SIG-M5 (cell line): ENCODE measurements at places on chromosomes 12 and 14.

DNA sequence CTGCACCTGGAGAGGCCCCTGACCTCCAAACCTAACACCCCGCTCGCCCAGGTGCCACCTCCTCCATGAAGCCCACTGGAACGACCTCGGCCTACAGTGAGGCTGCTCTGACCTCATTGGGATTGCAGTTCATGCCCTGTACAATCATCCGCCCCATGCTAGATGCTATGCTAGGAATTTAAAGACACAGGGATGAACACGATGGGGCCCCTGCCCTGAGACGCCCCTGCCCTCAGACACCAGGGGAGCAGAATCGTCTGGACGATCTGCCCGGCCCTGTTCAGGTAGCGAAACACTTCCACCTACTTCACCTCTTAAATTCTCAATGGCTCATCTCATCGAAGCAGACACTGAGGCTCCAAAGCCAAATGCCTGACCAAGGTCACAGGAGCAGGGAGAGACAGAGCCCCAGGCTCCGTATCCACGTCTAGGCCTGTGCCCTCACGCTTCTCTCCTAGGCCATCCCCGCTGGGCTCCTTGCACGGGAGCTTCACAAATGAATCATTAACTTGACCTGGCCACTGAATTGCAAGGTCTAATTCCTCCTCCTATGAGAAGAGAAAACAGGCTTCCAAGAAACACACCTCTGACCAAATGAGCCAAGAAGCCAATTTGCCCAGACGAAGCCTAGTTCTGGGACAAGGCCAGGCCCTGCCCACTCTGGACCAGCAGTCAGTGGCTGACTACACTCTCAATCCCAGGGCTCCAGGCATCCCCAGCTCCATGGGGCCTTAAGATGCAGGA lies 35.2 kb downstream of the SCARB1 start:
- DNase-seq = no peak

DNA sequence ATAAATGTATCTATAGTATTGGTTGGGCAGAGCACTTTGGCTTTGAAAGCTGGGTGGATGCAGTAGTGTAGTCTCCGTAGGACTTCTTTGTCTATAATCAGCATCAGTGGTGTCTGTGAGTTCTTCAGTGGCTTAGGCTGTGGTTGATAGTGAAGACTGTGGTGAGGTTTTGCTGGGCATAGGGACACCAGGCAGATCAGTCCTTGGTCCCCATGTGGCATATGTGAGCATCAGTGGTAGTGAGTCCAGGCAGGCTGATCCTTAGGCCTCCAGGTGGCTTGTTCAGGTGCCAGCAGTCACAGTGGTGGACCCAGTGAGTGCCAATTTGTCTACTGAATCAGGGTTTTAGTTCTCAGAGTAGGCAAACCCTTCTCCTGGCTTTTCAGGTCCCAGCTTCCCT lies 70.4 kb downstream of the CAND1 start:
- DNase-seq = no peak

- no peak for DNase-seq
These were observed 398.0 kb upstream of the FAR2 start for GRCh38 chr12:28750946-28751685.

GRCh38 chr12:88503281-88503703 lies 77.0 kb downstream of the KITLG start:
- DNase-seq = no peak

DNA sequence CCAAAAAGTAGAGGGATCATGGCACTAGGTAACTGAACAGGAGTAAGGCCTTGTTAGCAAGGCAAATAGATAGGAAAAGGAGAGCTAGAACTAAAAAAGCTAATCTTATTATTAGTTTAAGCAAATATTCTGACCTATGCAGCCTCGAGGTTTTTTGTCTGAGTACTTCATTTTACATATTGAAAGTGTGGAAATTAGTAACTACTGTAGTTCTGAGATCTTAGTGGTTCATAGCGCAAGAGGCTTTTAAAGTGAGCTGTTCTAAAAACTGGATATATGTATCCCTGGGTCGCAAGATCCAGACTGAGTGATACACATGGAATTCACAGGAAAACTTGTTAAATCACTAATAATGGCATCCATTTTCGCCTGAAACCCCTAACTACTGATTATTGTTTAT lies 411.0 kb upstream of the SOX5 start:
- no peak for DNase-seq

- no peak for DNase-seq
These were observed 64.0 kb upstream of the DIO2 start for GRCh38 chr14:80275208-80275850.

DNA sequence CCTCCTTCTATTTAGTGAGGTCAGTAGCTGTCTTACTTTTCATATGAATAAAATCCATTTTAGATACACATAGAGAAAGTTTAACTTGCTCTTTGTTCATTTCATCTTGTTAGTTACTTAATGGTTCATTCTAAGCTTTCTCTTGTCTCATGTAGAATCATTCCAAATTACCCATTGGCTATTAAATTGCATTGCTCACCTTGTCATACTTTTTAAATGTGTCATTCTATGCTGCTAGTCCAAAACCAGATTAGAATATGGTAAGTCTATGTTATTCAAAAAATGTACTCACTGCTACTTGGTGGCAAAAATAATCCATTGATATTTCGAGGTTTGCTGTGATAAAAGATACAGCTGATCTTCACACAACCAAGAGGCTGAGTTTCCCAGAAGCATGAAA lies 3.0 kb downstream of the C12orf50 start:
- DNase-seq = no peak

GRCh38 chr12:52280796-52281560 lies 6.5 kb downstream of the KRT86 start:
- DNase-seq = no peak

- DNase-seq = no peak
These were observed 91.2 kb downstream of the FUT8 start for GRCh38 chr14:65503771-65504170.

DNA sequence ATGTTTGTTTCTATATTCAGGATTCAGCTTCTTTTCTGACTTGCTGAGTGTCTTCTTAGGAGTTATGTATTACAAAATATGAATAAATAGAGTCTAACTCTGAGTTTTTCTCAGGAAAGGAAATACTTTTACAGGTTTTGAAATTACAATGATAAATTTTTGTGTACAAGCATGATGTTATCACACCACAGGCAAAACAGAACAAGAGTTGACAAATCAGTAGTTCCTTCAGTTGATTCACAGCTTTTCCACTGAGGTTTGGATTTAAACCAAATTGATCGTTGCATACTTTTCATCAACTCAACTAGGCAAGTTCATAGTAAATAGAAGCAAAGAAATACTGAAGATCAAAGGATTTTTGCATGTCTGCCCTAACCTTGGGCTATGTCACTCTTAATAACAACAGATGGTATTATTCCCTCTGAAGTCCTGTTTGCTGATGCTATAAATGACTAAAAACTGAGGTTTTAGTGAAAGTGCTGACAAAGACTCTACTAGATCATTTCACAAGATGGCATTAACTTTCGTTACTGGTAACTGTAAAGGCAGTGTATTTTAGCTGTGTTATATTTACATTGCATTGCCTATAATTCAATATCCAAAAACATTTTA lies 520.2 kb downstream of the FLRT2 start:
- DNase-seq = no peak

- DNase-seq = no peak
These were observed 5.0 kb downstream of the RASAL1 start for GRCh38 chr12:113130457-113131135.

DNA sequence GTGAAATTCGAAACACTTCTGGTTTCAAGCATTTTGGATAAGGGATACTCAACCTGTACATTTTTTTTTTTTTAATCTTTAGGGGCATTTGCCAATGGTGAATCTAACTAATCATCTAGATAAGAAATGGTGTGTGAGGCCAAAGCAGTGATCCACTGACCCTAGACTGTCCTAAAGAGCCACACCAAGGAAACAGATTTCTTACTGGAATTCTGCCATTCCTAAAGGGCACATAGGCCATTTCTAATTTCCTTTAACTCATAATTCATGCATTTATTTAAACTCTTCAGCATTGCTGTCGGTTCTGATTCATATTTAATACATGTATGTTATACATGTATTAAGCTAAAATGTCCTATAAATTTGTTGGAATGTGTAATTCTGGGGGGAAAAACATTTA lies 47.2 kb downstream of the FRS2 start:
- no peak for DNase-seq

- DNase-seq = no peak
These were observed 2.0 kb downstream of the ARL6IP4 start for GRCh38 chr12:122982477-122982815.

- no peak for DNase-seq
These were observed at the start of gene IGF1 for GRCh38 chr12:102480406-102480805. Gene IGF1, minus strand, starts transcription at chr12:102480563. Its CDS starts 182 bp downstream, at chr12:102480381.

- no peak for DNase-seq
These were observed 920.5 kb downstream of the NRXN3 start for GRCh38 chr14:79090641-79091180.

DNA sequence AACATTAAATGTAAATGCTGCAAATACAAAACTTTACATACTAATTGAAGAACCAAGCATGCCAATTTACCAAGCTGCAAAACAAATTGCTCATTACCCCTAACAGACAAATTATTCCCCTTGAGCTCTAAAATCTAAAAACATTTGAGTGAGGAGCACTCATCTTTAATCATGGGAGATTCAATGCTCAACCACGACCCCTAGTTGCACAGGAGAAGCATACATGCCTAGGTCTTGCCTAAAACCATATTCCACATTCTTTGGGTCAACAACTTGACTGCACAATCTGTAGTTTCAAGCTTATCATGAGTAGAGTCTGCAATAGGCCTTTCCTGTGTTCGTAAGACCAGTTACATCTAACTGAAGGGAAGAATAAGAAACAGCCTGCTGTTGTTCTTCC lies 69.7 kb downstream of the MGAT4C start:
- DNase-seq = no peak

DNA sequence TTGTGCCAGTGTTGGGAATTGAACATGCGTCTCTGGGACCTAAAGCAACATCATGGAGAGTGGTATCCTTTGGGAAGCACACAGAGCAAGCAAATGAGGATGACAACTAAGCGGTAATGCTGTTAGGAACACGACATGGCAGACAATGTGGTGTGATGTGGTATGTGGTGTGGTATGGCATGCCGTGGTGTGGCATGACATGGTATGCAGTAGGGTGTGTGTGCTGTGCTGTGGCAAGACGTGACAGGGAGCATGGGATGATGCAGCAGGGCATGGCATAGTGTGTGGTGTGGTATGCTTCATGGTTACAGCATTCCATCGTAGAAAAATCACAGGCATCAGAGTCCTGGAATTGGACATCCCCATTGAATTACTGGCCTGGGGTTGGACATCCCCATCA lies 108.7 kb downstream of the RTN1 start:
- DNase-seq = no peak

GRCh38 chr14:73759183-73759713 lies 45.1 kb upstream of the PNMA1 start:
- DNase-seq = no peak

GRCh38 chr12:114444422-114445279 lies 38.7 kb upstream of the TBX5 start:
- no peak for DNase-seq

- no peak for DNase-seq
These were observed 12.4 kb upstream of the ETFBKMT start for GRCh38 chr12:31647086-31647491.

DNA sequence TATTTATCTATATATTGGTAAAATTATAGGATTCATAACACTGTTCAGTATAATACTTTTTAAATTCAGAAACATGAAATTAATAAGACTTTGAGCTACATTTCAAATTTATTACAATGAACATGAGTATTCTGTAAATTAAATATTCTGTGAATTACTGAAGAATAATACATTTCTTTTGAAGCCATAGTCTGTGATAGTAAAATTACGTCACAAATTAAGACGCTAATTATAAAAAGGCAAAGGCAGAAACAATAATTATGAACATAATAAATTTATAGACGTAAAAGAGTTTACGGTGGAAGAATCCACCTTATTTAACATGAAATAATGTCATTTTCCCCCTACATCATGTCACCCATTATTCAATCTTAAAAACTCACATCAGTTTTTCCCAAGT lies 118.9 kb downstream of the NOVA1 start:
- no peak for DNase-seq

DNA sequence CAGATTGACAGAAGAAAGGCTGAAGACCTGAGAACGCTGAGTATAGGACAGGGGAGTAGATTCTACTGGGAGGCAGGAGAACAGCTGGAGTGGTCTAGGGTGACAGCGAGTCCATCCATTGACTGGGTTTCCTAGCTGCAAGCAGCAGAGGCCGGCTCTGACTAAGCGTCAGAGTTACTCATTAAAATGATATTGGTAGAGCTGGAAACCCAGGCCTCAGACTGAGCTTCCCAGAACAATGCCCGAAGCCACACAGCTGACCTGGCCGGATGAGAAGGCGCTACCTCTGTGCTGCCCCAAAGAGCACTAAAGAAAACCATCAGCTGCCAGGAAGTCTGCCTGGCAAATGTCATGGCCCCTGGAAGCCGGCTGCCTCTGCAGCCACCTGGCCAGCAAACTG lies 78.5 kb upstream of the FZD10 start:
- no peak for DNase-seq

- DNase-seq = no peak
These were observed 55.3 kb upstream of the AMN start for GRCh38 chr14:102866982-102867761.

DNA sequence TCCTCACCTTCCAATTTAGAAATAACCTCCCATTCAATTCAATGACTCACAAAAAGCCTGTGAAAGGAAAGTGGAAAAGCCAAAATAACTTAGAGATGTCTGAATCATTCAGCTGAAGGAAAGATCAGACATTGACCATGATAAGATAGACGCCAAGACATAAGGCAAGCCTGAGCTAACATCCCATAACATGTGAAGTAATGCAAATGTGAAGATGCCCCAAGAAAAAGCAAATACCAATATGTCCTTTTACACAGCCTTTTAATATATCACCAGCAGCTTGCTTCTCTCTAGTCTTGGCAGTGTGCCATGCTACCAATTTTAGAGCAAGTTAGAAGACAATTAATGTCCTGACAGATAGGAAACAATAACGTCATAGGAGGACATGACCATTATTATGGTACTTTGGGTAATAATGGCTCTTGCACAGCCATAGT lies 2.4 kb upstream of the NUMB start:
- DNase-seq = no peak

DNA sequence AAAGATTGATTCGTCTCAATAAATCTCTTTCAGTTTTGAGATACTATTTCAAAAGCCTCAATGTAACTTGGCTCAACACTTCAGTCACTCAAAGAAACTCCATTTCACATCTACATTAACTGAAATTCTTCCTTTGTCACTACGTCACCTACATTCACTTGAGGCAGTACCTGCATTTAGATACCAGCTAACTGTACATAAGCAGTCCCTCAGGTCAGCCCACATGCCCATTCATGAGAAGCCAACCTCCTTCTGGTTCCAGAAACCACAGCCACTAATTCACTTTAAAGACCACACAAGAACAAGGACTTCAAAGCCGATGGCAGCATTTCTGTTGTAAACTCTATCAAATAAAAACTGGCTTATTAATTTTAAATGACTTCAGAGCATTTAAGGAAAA lies 43.0 kb downstream of the SETD3 start:
- DNase-seq = no peak

- no peak for DNase-seq
These were observed 215.5 kb downstream of the DPF3 start for GRCh38 chr14:72678356-72678755.
